Activated gamma-delta T cell treated with anti-CD3 and anti-CD28 coated beads, Interleukin-2, amount 50 U/mL, for 16 hours (primary cell): ENCODE measurements at places on chromosomes 2 and 18.
A peak's percentile ranks its signal among the peaks of the same experiment; 100 is the strongest.

- DNase-seq, result no peak
Measured at GRCh38 chr18:70250781-70251180, 38.1 kb upstream of the SOCS6 start.

GRCh38 chr2:208033701-208034502 lies 8.6 kb upstream of the PLEKHM3 start:
- no peak for DNase-seq

- DNase-seq, result no peak
Measured at GRCh38 chr2:203177361-203177760, 61.5 kb upstream of the CYP20A1 start.

GRCh38 chr2:222268311-222268990 lies 30.3 kb downstream of the PAX3 start:
- no peak for DNase-seq

- no peak for DNase-seq
Measured at GRCh38 chr2:34012715-34013302, 413.7 kb upstream of the FAM98A start.

GRCh38 chr2:62270728-62271127 lies 74.8 kb downstream of the B3GNT2 start:
- no peak for DNase-seq

DNA sequence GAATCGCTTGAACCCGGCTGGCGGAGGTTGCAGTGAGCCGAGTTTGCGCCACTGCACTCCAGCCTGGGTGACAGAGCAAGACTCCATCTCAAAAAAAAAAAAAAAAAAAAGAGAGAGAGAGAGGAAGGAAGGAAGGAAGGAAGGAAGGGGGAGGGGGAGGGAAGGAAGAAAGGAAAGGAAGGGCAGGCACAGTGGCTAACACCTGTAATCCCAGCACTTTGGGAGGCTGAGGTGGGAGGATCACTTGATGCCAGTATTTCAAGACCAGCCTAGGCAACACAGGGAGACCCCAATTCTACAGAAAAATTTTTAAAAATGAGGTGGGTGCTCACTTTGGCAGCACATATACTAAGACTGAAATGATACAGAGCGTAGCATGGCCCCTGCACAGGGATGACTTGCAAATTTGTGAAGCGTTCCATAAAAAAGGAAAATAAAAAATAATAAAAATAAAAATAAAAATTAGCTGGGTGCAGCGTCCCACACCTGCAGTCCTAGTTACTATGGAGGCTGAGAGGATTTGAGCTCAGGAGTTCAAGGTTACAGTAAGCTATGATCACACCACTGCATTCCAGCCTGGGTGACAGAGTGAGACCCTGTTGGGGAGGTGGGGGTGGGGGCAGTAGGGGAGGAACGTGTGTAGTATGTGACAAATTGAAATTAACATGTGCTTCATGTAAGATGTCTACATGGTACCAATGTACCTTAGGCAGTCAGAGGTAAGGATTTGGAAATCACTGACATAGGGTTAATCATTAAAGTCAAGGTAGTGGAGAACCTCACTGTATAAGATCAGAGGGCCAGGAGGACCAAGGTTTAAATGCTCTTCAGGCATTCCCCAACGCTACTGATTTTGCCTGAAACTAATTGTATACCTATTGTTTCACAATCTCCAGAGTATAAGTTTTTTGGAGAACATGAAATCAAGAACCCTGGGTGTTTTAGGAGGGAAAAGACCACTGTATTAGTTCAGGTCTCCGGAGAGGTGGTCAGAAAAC lies 1.4 kb downstream of the WDCP start:
- no peak for DNase-seq

DNA sequence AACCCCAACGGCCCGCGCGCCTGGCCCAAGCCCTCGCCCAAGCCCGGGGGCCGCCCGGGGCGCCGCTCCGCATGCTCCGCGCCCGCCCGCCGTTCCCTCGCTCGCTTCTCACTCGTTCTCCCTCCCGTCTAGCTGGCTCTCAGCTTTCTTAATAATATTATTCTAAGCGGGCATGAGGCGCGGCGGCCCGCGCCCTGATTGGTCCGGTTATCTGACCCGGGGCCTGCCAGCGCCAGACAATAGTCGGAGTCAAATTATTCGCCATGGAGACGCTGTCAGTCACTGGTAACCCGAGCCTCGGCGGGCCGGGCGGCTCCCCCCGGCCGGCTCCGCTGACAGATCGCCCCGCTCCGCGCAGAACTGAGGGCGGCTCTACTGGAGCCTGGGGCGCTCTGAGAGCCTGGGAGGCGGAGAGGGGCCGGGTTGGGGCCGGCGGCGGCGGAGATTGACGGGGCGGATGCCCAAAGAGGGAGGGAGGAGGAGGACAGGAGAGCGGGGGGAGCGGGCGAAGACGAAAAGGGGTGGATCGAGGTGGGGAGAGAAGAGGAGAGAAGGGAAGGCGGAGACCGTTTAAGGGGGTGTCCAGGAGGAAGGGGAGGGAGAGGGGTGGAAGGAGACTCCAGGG lies at the start of gene SIX2:
Gene SIX2 (minus strand): TSS at position 150 of the 625 bp plus-strand sequence. CDS start 342 bp downstream, outside the sequence.
- DNase-seq, result no peak

DNA sequence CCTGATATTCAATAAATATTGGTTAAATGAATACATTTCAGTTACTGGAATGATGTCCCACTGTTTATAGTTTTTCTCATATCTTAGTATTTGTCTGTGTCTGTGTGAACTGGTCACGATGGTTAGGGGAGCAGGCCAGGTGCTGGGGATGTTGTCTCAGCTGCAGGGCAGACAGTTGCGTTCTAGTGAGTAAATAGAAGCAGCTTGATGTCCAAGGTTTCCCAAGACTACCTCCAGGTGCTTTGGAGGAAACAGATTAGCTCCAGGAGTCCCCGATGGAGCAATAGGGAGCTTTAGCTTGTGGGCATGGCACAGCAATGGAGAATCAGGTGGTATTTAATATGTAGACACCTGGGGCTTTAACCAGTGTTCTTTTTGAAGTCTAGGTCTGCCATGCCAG lies 75.5 kb downstream of the GULP1 start:
- DNase-seq, result no peak

- DNase-seq, result no peak
Measured at GRCh38 chr2:218679119-218679518, 7.2 kb downstream of the STK36 start.

DNA sequence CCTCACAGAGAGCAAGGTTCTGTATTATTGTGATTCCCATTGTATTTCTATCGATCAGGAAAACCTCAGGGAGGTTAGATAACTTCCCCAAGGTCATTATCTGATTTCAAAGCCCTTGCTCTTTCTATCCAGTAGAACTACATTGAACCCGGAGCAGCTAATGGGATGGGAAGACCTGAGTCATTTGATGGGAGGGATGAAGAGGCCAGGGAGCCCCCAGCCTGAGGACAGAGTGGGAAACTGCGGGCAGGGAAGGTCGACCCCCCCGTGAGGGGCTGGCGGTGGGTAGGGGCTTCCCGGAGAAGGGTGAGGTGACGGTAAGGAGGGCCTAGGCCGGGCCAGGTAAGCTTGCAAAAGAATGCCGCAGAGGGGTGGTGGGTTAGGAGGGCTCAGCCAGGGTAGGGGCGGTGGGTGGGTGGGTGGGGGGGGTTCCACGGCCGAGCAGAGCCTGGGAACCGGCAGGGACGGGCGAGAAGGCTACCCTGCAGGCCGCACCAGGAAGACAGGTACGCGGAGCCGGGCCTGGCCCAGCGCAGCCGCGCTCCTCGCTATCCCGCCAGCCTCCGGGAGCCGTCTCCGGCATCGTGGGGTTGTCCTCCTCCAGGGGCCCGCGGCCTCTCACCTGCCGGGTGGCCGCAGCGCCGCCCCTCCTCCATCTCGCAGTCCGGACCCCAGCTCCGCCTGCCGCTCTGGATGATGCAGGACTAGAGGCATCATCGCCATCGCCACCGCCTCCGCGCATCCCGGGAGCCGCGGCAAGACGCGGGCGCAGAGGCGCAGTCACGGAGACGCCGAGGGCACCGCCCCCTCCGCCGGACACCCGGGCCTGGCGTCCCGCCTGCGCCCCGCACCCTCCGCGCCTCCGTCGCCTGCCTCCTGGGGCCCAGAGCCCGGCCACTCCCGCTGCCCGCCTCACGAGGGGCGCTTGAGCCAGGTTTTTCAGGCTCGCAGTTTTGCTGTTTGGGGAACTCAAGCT lies at the start of gene GPR75:
Gene GPR75 (minus strand): TSS at position 762 of the 976 bp plus-strand sequence. CDS start 5,211 bp downstream, outside the sequence.
- DNase-seq, result no peak

DNA sequence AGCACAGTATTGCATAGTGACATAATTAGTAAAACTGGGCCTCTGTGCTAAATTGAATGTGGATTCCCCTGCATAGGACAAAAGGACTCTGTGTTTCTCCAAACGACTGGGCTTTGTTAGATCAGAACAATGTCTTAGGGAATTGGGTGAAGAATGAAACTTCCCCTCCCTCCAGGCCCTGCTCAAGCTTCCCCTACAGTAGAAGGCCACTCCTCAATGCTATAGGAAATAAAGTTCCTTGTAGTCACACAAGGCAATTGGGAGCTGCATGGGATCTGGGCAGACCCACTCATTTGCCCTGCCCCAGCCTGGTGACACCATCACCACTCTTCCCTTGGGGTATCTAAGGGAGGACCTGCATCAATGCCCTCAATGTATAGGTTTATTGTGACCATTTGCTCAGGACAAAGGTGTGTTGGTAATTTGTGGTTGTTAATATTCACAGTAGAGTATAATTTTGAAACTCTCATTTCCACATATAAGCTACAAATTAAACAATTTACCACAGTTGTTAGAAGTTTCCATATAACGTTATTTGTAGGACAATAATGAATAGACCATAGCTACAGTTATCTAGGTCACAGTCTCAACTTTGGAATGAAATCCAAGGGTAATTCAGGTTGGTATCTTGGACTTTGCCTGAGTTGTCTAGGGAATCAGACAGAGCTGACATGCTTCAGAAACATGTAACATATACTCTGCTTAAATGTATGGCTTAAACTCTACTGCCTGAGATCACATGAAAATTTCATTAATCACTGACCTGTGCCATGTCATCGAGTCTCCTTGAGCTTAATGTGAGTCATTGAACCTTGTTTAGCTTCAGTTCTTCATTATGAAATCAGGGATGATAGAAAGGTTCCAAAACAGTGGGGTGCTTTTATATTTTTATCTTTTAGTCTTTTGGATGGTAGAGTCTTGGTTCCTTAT lies 64.8 kb upstream of the DARS1 start:
- no peak for DNase-seq

GRCh38 chr2:96157649-96158553 lies 12.7 kb upstream of the DUSP2 start:
- DNase-seq, result peak; percentile 92

DNA sequence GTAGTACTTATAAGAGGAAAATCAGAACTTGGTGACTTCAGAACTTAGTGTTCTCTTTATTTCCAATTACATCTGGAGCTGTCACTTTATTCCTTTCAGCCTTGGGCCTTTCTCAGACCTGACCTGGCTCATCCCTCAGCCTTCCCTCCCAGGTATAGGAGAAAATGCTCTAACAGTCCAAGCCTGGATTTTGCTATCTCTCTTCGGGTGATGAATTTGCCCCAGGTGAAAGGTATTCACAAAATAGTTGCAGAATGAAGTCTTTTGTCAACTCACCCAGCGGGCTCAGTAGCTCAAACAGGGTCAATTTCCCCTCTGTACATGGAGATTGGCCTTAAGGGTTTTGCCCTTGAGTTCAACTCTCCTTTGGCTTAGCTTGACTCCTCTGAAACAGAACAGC lies 12.0 kb downstream of the NRP2 start:
- no peak for DNase-seq

DNA sequence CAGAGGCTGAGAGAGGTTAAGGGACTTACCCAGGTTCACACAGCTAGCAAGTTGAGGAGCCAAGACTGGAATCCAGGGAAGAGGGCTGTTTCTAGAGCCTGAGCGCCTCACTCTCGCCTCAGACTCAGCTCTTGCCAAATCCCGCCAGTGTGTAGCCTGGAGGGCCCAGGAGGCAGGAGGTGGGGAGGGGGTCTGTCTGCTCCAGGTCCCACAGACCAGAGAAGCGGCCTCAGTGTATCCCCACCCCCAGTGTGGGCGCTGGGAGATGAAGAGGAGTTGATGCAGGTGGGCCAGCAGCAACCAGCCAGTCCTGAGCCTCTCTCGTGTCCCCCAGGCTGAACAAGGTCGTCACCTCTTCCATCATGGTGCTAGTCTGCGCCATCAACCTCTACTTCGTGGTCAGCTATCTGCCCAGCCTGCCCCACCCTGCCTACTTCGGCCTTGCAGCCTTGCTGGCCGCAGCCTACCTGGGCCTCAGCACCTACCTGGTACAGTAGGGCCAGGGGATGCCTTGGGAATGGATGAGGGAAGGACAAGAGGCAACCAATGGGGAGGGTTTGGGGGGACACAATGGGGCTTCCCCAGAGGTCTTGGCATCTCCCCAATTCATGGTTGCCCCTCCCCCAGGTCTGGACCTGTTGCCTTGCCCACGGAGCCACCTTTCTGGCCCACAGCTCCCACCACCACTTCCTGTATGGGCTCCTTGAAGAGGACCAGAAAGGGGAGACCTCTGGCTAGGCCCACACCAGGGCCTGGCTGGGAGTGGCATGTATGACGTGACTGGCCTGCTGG lies 5.2 kb upstream of the CTDSP1 start:
- no peak for DNase-seq

DNA sequence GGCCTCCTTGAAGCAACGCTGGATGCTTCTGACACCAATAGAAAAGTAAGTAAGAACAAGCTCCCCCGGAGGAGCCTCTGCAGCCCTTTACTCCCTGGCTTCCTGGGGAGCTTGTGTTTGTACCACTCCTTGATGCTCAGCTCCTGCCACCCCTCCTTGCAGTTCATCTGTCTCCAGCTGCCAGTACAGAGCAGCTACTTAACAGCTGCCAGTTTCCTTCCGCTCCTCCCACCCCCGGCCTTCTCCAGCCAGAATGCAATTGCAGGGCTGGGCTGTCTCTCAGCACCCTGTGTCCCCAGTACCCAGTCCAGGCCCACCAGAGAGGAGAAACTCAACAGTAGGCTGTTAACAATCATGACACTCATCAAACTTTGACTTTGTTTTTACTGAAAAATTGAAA lies 109.4 kb downstream of the AOX1 start:
- no peak for DNase-seq

- no peak for DNase-seq
Measured at GRCh38 chr2:128466376-128466775, 147.7 kb upstream of the HS6ST1 start.

- DNase-seq, result no peak
Measured at GRCh38 chr18:74399091-74399887, 57.8 kb downstream of the DIPK1C start.

- no peak for DNase-seq
Measured at GRCh38 chr18:39946623-39947061, 2008.4 kb upstream of the PIK3C3 start.

DNA sequence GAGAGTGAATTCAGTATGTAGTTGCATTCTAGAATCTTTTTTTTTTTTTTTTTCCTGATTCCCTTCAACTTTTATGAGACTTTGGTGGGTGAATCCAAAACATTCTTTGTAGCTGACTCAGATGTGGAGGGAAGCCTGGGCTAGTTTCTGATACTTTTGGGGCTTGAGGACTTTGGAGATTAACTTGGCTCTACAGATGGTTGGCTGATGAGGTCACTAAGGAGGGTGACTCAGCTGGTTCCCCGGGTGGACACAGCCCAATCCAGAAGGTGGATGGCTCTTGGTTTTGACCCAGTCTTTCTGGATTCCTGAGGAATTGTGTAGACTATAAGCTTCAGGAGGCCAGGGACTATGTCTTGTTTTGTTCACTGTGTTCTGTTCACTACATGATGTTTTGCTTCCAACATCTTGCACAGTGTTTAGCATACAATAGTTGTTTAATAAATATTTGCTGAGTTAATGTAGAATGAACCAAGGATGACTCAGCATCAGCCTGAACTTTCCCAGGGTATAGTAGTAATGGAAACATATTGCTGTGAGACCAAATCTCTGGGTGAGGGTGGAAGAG lies 30.5 kb downstream of the LAMA3 start:
- DNase-seq, result no peak

- no peak for DNase-seq
Measured at GRCh38 chr18:76463872-76464271, 31.2 kb downstream of the ZNF516 start.
